ENCODE measurements at places on chromosomes 2 and 18.

GRCh38 chr18:34773961-34774766 is 64.1 kb downstream of the DTNA start:
- no peak for DNase-seq

DNA sequence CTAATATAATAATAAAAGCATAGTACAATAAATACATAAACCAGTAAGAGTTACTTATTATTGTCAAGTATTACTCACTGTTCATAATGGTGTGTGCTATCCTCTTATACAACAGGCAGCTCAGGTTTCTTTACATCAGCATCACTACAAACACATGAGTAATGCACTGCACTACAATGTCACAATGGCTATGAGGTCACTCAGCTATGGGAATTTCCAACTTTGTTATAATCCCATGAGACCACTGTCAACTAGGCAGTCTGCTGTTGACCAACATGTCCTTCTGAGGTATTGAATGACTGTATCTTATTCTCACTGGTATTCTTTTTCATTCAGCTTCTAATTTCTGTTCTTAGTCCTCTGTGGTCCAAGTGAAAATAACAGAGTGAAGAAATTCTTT is 250.4 kb upstream of the DSEL start:
- no peak for DNase-seq

- DNase-seq, result peak; percentile 32
These were observed 57.5 kb upstream of the AGPS start for GRCh38 chr2:177334940-177335543.

DNA sequence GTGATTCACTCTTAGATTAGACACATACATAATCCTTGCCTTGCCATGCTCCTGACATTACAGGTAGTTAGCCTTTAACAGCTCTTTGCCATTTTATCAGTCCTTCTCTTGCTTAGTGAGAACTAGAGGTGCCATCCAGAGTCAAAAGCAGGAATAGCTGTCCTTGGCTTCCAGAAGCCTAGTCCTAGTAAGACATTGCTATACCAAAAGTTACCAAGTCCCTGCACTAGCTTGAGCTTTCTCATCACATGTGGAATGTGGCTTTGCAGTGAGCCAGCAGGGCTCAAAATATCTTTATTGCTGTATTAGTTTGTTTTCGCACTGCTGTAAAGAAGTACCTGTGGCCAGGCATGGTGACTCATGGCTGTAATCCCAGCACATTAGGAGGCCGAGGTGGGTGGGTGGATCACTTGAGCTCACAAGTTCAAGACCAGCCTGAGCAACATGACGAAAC is 104.7 kb upstream of the NOSTRIN start:
- peak; percentile 3 for DNase-seq

GRCh38 chr18:31497836-31498573 is at the start of gene DSG2:
Gene DSG2 (plus strand): TSS chr18:31498177. CDS start chr18:31498252, 75 bp downstream.
- peak; percentile 42 for DNase-seq

- DNase-seq, result no peak
These were observed 54.1 kb upstream of the NFE2L2 start for GRCh38 chr2:177318613-177319012.

DNA sequence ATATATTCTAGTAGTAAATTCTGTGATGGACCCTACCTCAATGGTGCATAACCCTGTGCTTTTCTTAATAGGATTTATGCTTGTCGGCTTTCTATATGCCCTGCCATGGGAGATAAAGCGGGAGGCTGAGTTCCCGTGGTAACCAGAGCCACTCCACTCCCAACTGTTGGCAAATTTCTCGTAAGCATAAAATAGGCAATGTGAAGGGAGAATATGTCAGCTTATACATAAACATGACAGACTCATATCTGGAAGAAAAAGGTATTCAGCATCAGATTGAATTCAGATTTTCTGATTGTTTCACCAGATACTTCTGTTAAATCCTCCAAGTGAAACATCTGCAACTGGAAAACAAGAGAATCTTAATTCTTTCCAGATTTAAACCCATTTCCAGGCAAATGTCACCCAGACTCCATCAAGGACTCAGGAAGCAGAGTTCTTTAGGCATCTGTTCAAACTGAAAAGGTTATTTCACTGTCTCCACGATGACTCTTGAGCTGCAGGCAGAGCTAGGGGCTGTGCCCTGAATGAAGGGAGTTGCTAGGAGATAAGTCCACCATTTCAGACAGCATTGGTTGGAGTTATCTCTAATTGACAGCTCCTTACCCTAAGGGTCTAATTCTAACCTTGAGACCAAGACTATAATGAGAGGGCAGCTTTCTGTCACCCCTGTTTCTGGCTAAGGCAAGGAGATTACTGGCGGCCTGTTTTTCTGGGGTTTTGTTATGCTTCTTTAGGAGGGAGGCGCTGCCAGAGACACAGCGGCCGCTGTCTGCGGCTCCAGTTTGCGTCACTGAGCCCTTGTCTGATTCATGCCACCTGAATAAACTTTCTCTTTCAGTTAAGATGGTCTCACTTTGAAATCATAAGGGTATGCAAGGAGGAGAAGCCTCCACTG is 381.3 kb downstream of the SOX11 start:
- no peak for DNase-seq

DNA sequence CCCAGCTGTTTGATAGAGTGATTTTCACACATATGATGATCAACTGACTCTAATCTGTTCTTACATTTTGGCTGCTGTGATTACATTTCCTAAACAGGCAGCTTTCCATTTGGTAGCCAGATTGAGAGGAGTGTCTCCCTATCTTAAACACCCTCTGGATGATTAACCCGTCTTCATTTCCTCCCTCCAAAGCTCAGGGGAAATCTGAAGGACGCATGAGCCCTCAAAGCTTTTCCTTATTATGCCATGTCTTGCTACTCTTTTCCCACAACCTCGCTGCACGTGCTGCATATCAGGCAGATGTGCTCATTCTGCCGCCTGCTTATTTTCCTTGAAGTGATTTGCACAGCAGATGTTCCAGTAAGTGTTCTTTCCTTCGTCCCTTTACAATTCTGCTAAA is 837.4 kb downstream of the LRRTM4 start:
- no peak for DNase-seq

- peak; percentile 34 for DNase-seq
These were observed 27.3 kb downstream of the SFXN5 start for GRCh38 chr2:73043929-73044832.

GRCh38 chr18:23523429-23524212 is 20.3 kb downstream of the RMC1 start:
- DNase-seq, result no peak

DNA sequence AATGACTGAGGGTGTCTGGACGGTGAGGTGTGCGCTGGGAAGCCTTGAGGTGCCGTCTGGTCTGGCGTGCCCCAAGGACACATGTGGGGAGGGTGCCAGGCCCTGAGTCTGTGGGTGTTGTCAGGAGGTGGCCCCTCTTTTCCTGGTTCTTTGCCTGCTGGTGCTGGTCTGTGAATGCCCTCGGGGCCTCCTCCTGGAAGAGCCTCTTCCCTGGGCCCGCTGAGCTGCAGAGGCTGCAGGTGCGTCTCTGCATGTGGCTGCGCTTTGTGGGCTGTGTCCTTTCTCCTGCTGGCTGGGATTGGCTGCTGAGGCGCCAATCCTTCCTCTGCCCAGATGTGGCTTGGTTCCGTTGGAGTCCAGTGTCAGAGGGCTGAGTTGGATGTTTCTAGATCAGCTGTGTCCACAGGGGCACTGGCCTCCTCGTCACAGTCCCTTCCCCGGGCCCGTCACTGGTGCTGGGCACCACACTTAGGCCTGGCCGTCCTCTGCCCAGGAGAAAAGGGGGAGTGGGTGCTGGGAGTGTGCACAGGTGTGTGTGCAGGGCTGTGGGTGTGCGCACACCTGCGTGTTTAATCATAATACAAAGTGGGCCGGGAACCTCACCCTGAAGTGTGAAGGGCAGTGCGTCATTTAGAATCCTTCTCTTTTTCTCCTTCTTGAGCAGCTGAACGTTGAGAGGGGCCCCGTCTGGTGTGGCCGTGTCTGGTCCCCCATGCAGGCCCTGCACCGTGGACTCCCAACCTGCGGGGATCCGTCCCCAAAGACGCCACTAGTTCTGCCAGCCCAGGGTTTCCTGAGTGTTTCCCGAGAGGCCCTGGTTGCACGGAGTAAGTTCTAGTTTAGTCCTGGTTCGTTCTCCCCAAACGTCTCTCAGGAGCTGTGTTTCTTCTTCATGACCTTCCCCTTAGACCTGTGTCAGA is 35.5 kb downstream of the RTP5 start:
- DNase-seq, result no peak

- peak; percentile 19 for DNase-seq
These were observed 117.3 kb downstream of the MSH2 start for GRCh38 chr2:47520302-47520630.

GRCh38 chr2:215970425-215970824 is 42.9 kb downstream of the MREG start:
- DNase-seq, result peak; percentile 24

- no peak for DNase-seq
These were observed 53.4 kb upstream of the PROKR1 start for GRCh38 chr2:68589963-68590362.

DNA sequence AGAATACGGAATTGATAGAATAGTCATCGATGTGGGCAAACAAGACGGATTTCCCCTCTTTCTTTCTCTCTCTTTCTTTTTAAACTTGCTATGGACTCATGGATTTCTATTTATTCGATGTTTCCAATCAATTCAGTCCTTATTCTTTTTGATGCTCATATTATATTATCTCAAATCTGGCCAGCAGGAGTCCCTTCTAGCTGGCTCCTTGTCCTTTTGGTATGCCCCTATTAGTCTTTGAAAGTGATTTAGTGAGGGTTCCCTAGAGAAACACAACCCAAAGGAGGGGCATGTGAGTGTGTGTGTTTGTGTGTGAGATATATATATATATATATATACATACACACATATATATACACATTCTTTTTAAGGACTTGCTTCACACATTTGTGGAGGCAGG is 23.5 kb upstream of the BIN1 start:
- no peak for DNase-seq

DNA sequence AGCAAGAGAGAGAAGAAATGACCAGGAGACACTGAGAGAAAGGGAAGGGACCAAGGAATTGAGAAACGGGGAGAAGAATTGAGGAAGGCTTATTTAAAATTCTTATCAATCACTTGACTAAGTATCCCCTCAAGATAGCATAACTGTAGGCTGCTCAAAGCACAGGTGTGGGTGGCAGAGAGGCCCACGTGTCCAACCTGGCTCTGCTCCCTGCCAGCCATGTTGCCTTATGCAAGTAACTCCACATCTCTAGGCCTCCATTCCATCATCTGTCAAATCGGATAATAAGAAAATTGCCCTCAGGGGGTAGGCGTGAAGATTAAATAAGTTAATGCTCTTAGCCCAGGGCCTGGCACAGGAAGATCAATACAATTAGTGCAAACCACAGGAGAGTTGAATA is 7.4 kb upstream of the NPAS2 start:
- DNase-seq, result no peak

- no peak for DNase-seq
These were observed 5.9 kb upstream of the FN1 start for GRCh38 chr2:215441560-215442400.

- DNase-seq, result no peak
These were observed 79.2 kb upstream of the STK39 start for GRCh38 chr2:168326572-168326971.

DNA sequence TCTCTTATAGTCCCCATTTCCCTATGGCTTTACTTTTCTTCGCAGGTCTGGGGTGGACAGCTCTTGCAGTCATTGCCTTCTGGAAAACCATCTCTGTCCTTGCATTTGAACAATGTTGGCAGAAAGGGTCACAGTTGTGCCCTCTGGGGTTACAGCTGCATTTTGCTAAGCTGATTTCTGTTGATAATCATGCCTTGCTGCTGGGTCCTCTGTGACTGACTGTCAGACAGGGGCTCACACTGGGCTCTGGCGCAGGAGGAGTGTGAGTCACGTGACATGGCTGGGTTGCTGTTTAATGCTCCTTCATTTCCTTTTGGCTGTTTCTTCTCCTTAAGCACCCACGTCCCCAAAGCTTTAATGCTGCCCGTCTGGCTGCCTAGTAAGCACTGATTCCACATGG is 196.6 kb upstream of the LHCGR start:
- DNase-seq, result no peak

DNA sequence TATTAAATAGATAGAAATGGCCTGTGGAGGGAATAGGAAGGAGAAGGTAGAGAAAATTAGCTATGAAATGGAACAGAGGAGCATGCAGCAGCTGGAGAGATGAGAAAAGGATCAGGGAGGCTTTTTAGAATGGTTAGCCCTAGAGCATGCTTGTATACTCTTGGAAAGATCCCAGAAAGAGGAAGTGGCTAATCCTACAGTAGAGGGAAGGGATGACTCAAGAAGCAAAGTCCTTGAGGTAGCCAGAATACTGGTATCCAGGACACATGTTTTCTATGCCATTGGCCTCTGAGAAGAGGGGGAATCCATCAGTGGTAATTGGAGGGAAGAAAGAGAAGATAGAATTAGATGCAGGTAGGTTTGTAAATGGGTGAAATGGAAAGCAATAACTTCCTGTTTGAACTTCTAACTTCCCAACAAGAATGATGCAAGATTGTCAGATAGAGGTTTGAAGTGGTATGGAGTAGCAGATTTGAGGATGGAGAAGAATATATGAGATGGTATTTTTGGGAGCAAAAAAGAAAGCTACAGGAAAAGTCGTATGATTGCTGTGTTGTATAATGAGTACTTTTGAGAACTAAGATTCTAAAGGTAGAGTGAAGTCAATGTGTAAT is 17.1 kb upstream of the OSBPL6 start:
- no peak for DNase-seq

DNA sequence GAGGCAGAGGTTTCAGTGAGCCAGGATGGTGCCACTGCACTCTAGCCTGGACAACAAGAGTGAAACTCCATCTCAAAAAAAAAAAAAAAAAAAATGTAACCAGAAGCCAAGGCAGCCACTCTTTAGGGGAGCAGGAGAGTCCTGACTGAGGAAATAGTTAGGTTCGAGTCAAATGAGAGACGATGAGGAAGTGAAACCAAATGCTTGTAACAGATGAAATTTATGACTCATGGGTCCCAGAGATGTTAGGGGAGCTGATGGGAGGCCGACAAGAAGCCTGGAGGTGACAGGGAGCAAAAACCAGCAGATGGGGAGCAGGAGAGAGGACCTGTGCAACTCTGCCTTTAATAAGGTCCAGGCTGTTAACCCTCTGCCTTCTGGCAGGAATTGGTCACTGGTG is 756.1 kb upstream of the DDX18 start:
- DNase-seq, result no peak

GRCh38 chr2:150598383-150598782 is 110.9 kb upstream of the RND3 start:
- DNase-seq, result no peak

GRCh38 chr18:73274812-73275621 is 407.2 kb upstream of the NETO1 start:
- DNase-seq, result no peak

- DNase-seq, result no peak
These were observed 210.5 kb downstream of the HDAC4 start for GRCh38 chr2:239190361-239190760.

DNA sequence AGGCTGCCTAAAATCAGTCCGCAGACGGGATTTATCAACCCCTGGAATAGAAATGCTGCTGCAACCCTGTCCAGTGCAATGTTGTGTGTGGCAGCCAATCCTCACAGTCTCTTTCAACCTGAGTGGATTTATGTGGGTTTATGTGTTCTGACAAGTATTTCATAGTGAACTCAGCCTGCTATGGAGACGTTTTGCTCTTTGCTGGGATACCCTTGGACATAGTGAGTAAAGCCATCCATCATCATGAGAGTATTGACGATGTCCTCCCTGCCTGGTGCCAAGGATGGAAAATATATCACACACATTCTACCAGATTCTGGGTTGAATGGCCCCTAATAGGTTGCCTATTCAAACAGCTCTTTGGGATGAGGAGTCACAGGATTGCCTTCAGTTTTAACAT is 219.1 kb downstream of the SOCS6 start:
- no peak for DNase-seq
